ENCODE measurements at places on chromosomes 4 and X.

- no peak for DNase-seq
These were observed 99.6 kb downstream of the IQCM start for GRCh38 chr4:149715822-149716585.

DNA sequence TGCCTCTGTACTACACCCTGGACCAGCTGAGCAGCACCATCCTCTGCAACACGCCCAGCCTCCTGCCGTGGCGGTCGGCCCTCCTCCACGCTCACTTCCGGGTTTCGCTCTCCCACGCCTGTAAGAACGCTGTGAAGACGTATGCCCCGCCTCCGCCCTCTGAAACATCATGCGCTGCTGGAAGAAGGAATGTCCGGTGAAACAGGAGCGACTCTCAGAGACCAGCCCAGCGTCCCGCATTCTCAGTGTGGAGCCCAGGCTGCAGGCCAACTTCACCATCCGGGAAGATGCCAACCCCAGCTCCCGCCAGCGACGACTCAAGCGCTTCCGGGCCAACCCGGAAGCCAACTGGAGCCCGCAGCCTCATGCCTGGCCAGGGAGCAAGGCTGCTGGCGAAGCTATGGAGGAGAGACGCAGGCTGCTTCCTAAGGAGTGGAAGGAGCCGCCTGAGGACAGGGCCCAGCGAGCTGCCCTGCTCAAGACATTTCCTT is 186.1 kb upstream of the SLITRK2 start:
- DNase-seq = no peak

GRCh38 chrX:3743801-3744439 is 30.5 kb upstream of the PRKX start:
- peak; percentile 36 for DNase-seq

DNA sequence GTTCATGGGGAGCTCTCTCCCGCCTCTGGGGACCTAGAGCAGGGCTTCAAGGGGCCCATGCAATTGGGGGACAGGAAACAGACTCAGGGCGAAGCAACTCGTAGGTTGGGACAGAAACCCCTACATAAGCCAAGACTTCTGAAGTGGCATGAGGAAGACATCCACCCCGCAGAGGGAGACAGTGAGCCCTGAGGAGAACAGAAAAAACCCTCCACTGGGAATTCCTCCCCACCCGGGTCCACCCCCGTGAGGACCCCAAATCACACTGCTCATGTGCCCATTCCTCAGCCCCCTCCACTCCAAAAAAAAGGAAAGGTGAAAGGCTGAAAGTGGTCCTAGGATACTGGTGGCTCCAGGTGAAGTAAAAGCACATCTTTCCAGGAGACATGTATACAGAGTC is 74.0 kb downstream of the CPZ start:
- DNase-seq = no peak

DNA sequence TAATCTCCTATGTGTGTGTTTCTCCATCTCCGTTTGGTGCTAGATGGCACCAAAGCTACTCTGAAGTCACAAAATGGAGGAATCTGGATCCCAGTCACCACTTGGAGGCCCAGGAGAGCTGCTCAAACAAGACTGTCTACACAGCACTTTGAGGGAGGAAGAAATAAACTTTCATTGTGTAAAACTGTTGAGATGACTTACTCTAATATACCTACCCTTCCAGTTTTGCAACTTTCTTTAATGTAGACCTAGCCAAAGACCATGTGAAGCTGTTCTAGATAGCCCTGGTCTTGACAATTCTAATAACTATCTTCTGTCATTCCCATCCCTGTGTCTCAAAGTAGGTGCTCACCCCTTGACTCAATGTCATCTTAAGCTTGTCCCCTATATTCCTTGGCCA is 52.8 kb upstream of the TAB3 start:
- DNase-seq = no peak

- DNase-seq = no peak
These were observed 177.8 kb downstream of the NPFFR2 start for GRCh38 chr4:72209600-72209999.

- no peak for DNase-seq
These were observed 337.7 kb upstream of the CTSO start for GRCh38 chr4:156291317-156291716.

- peak; percentile 11 for DNase-seq
These were observed 65.7 kb upstream of the MAP9 start for GRCh38 chr4:155442267-155443105.

DNA sequence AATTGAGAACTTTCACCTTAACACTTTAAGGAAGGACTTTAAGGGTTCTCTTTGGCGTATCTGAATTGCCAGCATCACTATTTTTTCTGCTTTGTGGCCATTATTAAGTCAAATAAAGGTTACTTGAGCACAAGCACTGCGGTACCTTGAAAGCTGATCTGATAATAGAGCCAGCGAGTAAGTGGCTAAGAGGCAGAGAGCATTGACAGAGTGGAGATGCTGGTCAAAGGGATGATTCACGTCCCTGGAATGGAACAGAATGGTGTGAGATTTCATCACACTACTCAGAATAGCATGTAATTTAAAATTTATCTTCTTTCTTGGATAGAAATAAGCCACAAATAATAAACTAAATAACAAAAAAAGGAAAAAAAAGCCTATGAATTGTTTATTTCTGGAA is 57.1 kb upstream of the NPFFR2 start:
- no peak for DNase-seq

GRCh38 chr4:13329963-13330362 is 154.2 kb downstream of the RAB28 start:
- DNase-seq = no peak

DNA sequence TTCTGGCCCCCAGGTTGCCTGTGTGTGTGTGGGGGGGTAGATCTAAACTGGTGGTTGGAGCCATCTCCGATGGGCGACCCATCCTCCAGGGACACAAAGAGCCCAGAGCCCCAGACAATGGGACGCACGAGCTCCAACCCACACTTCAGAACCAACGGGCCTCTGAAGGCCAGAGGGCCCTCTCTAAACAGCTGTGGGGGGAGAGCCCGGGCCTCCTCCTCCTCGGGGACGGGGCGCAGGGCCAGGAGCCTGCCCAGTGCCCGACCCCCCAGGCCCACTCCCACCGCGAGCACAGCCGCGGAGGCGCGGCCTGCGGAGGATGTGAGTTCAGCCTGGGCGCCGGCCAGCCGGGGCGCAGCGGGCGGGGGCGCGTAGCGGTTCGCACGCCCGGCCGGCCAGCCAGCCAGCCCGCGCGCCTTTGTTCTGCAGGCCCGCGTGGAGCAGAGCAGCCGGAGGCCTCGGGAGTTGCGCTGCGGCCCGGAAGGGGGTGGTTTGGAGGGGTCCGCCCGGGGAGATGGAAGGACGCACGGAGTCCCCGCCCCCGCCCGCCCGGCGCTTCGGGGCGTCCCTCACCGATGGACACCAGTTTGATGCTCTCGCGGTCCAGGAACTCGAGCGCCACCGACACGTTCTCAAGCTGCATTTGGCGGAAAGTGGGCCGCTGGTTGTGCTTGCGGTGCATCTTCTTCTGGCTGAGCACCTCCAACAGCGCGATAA is 4.0 kb downstream of the FLNA start:
- no peak for DNase-seq

GRCh38 chr4:33302321-33302720 is 2582.2 kb downstream of the PCDH7 start:
- DNase-seq = no peak

DNA sequence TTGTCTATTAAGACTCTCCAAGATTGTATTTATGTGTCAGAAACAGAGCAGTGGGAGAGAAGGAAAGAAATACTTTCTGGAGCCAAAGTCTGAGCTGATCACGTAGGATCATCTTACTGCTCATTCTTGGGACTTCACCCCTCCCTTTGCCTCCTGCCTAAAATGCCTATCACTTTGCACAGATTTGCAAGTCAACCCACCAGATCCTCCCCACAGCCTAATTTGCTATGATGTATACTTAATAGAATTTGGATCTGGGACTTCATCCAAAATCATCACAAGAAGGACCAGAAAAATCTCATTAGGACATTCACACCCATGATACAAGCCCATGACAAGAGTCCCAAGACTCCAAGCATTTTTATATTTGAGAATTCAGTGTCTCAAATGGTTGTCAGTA is 290.2 kb downstream of the FBXW7 start:
- DNase-seq = no peak
